Right atrium auricular region (tissue), 2 donors: ENCODE measurements at places on chromosomes 7 and 10.
A peak's percentile ranks its signal among the peaks of the same experiment; 100 is the strongest.

DNA sequence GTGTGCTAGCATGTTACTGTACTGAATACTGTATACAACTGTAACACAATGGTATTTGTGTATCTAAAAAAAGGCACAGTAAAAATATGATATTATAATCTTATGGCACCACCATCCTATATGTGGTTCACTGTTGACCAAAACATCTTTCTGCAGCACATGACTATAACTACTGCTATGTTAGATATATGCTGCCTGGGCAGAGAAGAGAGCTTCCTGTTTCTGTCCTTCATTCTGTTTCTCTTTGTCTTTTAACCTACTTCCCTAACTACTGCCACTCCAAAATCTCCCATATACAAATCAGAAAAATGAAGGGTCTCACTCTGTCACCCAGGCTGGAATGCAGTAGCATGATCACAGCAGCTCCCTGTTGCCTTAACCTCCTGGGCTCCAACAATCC, 8.8 kb upstream of the FGL2 start:
- DNase-seq, result no peak

GRCh38 chr7:4185721-4186512, 496.2 kb upstream of the FOXK1 start:
- no peak for DNase-seq

DNA sequence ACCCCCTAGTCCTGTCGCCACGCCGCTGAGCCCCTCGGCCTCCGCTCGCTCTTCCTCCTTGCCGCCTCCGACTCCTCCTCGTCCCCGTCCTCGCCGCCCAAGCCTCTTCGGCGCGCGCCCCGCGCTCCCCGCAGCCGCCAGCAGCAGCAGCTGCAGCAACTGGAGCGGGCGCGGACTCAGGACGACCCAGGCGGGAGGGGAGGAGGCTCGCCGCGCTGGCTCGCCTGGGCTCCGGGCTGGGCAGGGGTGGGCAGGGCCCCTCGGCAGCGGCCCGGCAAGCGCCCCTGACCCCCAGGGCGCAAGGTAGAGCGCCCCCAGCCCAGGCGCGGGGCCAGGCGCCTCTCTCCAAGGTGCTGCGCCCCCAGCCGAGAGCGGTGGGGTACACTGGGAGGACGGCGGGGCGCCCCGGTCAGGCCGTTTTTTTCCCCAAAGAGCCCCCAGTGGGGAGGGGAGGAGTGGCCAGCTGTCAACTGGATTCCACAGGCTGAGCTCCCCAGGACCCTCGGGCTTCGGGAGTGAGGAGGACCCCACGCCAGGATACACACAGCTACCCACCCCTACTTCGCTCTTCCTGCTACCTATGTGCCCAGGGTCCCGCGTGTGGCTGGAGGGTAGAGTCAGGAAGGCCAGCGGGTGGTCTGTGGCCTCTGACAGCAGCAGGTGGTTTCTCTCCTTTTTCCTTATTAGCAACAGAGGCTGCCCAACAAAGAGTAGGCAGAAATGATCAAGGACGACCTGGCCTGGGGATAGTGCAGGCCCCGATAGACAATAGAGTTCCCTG, 903 bp upstream of the KCNMA1 start:
- no peak for DNase-seq

DNA sequence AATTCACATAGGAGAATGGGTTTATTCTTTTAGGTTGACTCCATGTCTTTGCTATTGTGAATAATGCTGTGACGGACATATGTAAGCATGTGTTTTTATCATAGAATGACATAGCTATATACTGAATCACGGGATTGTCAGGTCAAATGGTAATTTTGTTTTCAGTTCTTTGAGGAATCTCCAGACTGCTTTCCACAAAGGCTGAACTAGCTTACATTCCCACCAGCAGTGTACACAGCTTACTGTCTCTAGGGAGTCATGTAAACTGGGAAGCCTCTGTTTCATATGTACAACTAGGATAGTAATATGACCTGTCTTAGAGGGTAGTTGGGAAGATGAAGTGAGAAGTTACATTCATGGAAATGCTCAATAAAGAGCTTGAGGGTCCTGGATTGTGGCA, 6.8 kb upstream of the C10orf120 start:
- no peak for DNase-seq

DNA sequence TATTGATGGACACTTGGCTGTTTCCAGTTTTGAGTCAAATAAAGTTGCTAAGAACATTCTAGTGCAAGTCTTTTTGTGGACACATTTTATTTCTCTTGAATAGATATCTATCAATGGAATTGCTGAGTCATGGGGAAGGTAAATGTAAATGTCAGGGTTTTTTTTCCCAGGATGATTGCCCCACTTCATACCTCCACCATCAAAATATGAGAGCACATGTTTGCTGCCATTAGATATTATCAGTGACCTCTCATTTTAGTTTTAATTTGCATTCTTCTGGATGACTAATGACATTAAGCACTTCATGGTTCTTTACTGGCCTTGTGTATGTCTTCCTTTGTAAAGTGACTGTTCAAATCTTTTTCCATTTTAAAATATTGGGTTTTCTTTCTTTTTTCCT, 45.7 kb downstream of the PAPSS2 start:
- DNase-seq, result no peak

DNA sequence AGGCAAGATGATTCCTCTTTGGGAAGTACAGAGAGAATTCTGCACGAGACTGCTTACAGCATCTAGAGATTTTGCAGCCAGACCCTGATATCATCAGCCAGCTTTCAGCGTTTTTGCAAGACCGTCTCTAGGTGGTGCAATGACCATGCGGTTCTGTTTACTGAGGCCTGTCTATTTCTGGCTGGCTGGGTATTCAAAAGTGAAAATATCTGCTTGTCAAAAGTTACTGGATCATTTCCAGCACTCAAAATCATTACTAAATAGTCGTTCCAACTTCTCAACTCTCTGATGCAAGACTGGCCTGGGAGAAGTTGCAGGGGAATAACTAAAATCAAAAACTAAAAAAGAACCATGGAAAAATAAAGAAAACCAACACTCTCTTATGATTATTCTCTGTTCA, 240.1 kb downstream of the ELMO1 start:
- DNase-seq, result peak; percentile 85

GRCh38 chr7:111137296-111138192, 46.6 kb downstream of the LRRN3 start:
- no peak for DNase-seq

- no peak for DNase-seq
Observed at GRCh38 chr10:68052463-68052862, 22.6 kb downstream of the HERC4 start.

DNA sequence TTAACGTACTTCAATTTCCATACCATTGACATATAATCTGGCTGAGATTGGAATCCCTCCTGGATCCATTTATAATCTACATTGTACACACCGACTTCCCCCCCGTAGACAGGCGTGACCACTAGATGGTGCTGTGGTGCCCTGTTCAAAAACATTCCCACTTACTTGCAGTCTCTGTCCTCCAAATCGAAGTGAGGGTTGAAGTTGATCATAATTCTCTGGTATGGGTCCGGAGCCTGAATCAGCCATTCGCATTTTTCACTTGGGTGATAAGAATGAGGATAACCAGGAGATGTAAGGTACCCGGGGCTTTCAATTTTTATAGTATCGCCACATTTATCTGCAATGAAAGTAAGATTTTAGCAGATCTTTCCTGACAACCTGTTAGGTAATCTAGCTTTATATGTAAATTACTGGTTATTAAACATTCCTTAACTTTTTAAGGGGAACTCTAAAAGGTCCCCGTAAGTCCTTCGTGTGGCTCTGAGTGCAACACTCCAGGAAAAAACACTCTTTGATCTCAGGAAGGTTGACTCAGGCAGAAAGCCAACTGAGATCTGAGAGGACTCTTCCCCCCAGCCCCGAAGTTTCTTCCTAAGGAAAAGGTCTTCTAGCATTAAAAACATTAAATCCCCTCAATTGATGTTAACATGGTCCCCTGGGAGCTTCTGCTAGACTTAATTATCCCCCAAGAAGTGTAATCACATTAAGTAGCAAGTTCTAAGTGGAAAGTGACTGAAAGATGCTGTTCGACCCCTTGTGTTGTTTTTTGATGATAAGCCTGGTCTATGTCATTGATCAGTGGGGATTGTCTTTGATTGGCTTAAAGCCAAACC, 3.7 kb downstream of the NRP1 start:
- peak; percentile 91 for DNase-seq

- no peak for DNase-seq
Observed at GRCh38 chr10:68595513-68595912, 35.4 kb downstream of the TET1 start.

- DNase-seq, result peak; percentile 83
Observed at GRCh38 chr10:89644967-89645741, at the start of gene PANK1. Gene PANK1, minus strand, starts transcription at chr10:89645242. Its CDS starts 351 bp downstream, at chr10:89644891.

- DNase-seq, result no peak
Observed at GRCh38 chr7:1700536-1701333, 30.7 kb downstream of the ELFN1 start.

GRCh38 chr10:34728361-34728760, 86.7 kb downstream of the PARD3 start:
- DNase-seq, result no peak

DNA sequence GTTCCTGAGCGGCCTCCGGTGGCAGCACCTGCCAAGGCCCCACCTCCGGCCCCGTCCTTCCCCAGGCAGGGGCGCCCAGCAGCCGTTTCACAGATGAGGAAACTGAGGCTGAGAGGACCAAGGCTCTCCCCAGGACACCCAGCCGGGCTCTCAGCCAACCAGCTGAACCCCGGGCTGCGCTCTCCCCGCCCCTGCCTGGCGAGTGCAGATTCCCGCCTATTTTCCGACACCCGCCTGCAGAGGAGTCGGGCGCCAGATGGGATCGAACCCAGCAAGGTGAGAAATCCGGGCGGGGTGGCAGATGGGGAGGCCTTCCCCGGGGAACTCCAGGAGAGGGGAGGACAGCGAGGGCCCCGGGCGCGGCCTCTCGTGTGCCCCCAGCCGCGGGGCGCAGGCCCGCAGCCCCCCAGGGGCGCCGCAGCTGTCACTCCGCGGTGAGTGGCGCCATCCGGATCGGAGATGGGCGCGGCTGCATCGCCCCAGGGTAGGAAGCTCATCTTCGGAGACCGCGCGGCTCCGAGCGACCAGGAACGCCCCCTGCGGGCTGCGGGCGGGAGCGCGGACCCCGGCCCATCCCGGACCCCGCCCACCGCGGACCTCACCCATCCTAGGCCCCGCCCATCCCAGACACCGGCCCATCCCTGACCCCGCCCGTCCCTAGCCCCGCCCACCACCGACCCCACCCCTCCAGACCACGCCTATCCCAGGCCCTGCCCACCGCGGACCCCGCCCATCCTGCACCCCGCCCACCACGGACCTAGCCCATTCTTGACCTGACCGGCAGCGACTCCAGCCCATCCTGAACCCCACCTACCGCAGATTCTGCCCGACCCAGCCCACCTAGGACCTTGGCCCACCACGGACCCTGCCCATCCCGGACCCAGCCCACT, 90.3 kb downstream of the MICALL2 start:
- no peak for DNase-seq
